Chondrocyte (in vitro differentiated cells): ENCODE measurements at places on chromosomes 2 and 18. TPM values are rescaled to one million over a fixed set of nuclear protein-coding genes. Genes with fewer than 3 reads are reported as not detected.

POMC gene
- not detected in 3 replicates for total RNA-seq

COLEC11 gene
- total RNA-seq: not detected in 3 replicates

VWA3B gene
- not detected in 3 replicates for total RNA-seq

BCS1L gene
- total RNA-seq: 24.5 to 44.9 TPM (median 30.0 TPM) in 3 replicates

CIB4 gene
- not detected in 3 replicates for total RNA-seq

HAT1 gene
- 37.9 to 64.0 TPM (median 38.1 TPM) in 3 replicates for total RNA-seq

UPP2 gene
- 0.60 TPM in 1 of 3 replicates, not detected in the others for total RNA-seq

DYNAP gene
- not detected in 3 replicates for total RNA-seq

HOXD13 gene
- total RNA-seq: not detected in 3 replicates

ARHGAP15 gene
- 0.36 to 0.42 TPM in 2 of 3 replicates, not detected in the other for total RNA-seq

ZNF236 gene
- total RNA-seq: 14.3 to 20.2 TPM (median 16.1 TPM) in 3 replicates

GPR17 gene
- total RNA-seq: not detected in 3 replicates

DNA sequence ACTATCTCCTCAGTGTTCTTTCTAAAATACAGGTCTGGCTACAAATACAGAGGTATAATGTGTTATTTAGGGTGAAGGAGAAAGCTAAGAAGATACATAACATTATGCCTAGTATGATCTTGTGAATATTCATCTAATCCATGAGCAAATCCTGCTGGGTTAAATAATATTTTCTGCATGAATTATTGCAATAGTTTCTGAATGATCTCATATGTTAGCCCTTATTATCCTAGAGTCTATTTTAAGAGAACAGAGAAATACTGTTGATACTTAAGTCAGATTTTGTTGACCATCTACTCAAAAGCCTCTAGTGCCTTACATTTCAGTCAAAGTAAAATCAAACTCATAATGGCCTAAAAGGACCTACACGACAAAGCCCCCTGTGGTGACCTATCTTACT is 382.3 kb downstream of the FIGN start:
- peaks cover 48% of the 10 kb centered on the region for H3K4me1 ChIP-seq
- no peaks in the 10 kb centered on the region for H3K27me3 ChIP-seq
- no peak for DNase-seq
- no peak overlapping the region for H3K4me3 ChIP-seq
- no peak overlapping the region for H3K27ac ChIP-seq

DNA sequence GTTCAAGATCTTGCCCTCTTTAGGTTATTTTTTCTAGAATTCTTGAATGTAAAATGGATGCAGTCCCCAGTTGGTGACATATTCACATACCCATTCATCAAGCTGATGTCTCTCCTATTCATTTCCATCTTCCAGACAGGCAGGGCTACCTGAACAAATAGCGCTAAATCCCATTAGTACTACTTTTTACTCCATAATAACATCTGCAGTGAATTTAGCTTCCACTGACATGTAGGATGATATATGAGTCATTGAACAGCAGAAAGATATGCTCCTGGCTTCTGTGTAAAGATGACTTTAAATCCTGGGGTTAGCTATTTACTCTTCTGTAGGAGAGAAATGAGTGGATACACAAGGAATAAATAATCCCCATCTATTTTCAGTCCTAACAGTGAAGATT is 194.7 kb downstream of the RND3 start:
- H3K4me1 ChIP-seq: no peaks in the 10 kb centered on the region
- H3K36me3 ChIP-seq: no peaks in the 10 kb centered on the region
- H3K27me3 ChIP-seq: no peaks in the 10 kb centered on the region
- DNase-seq: no peak
- H3K27ac ChIP-seq: no peak overlapping the region
- H3K4me3 ChIP-seq: no peak overlapping the region

- peaks cover 25% of the 10 kb centered on the region for H3K4me1 ChIP-seq
- H3K36me3 ChIP-seq: peaks cover 50% of the 10 kb centered on the region
- H3K4me3 ChIP-seq: no peak overlapping the region
Measured at GRCh38 chr2:232569541-232569940, 19.1 kb downstream of the EIF4E2 start.

GRCh38 chr18:5900262-5900661 is 4.9 kb upstream of the TMEM200C start:
- H3K27ac ChIP-seq: no peak overlapping the region
- peaks cover 14% of the 10 kb centered on the region for H3K4me1 ChIP-seq
- no peak overlapping the region for H3K4me3 ChIP-seq
- DNase-seq: no peak
- H3K36me3 ChIP-seq: no peaks in the 10 kb centered on the region
- no peaks in the 10 kb centered on the region for H3K27me3 ChIP-seq

DNA sequence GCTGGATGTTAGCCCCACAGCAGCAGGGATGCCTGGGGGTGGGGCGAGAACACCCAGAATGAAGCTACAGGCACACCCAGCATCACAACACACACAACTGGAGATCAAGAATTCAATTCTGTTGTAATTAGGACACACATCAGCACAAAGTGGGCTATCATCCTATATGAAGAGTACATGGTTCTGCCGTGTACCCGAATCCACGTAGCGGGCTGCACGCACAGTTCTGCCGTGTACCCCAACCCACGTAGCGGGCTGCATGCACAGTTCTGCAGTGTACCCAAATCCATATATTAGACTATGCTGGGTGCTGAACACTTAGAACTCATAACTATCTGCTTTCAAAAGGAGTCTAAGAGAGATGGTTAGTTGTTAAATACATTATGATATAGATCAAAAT is 86.5 kb downstream of the EIPR1 start:
- H3K27me3 ChIP-seq: no peaks in the 10 kb centered on the region
- no peak overlapping the region for H3K27ac ChIP-seq
- H3K4me3 ChIP-seq: no peak overlapping the region
- H3K36me3 ChIP-seq: no peaks in the 10 kb centered on the region
- H3K4me1 ChIP-seq: no peaks in the 10 kb centered on the region
- no peak for DNase-seq

GRCh38 chr2:172288603-172289002 is 138.8 kb upstream of the ITGA6 start:
- no peaks in the 10 kb centered on the region for H3K27me3 ChIP-seq
- DNase-seq: no peak
- no peak overlapping the region for H3K4me3 ChIP-seq
- H3K4me1 ChIP-seq: peaks cover 17% of the 10 kb centered on the region
- H3K36me3 ChIP-seq: no peaks in the 10 kb centered on the region
- no peak overlapping the region for H3K27ac ChIP-seq

DNA sequence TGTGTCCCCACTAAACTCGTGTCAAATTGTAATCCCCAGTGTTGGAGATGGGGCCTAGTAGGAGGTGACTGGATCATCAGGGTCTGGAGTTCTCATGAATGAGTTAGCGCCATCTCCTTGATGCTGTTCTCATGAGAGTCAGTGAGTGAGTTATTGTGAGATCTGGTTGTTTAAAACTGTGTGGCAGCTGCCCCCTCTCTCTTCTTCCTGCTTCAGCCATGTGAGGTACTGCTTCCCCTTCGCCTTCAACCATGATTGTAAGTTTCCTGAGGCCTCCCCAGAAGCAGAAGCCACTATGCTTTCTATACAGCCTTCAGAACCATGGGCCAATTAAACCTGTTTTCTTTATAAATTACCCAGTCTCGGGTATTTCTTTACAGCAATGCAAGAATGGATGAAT is 50.4 kb downstream of the AP1S3 start:
- no peak overlapping the region for H3K4me3 ChIP-seq
- peaks cover 5% of the 10 kb centered on the region for H3K36me3 ChIP-seq
- H3K27me3 ChIP-seq: no peaks in the 10 kb centered on the region
- no peak overlapping the region for H3K27ac ChIP-seq
- peaks cover 4% of the 10 kb centered on the region for H3K4me1 ChIP-seq

DNA sequence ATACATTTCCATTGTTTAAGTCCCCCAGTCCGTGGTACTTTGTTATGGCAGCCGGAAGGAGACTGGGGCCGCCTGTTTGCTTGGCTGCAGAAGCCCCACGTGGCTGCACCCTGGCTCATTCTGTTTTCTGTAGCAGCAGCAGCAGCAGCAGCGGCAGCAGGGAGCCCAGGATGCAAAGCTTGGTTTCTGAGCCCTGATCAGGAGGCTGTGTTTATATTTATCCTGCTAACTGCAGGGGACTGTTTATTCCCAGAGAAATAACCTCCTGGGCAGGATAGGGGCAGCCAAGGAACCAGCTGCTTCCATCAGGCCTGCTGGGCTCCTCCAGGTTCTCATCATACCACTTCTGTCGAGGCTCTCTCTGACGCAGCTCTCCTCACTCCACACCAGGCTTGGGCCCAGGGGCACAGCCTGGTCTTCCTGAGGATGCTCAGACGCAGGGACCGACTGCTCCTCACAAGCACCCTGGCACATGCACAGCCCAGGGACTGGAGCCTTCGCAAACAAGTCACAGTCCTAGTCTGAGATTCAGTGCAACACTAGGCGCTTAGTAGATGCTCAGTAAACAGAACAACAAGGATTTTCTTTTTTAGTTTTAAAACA is 139.0 kb downstream of the MSH2 start:
- no peak overlapping the region for H3K27ac ChIP-seq
- no peaks in the 10 kb centered on the region for H3K36me3 ChIP-seq
- H3K4me3 ChIP-seq: no peak overlapping the region
- no peak for DNase-seq
- peaks cover 20% of the 10 kb centered on the region for H3K27me3 ChIP-seq

DNA sequence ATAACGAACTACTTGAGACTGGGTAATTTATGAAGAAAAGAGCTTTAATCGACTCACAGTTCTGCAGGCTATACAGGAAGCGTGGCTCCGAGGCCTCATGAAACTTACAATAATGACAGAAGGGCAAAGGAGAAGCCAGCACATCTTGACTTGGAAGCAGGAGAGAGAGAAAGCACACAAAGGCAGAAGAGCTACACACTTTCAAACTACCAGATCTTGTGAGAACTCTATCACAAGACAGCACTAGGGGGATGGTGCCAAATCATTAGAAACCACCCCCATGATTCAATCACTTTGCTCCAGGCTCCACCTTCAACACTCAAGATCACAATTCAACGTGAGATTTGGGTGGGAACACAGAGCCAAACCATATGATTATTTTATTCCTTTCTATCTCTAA is 655.9 kb upstream of the SYT4 start:
- no peak for DNase-seq
- H3K27me3 ChIP-seq: no peaks in the 10 kb centered on the region
- H3K36me3 ChIP-seq: no peaks in the 10 kb centered on the region
- no peak overlapping the region for H3K27ac ChIP-seq

GRCh38 chr2:112767693-112768330 is 3.4 kb upstream of the CKAP2L start:
- no peak overlapping the region for H3K4me3 ChIP-seq
- H3K4me1 ChIP-seq: peaks cover 23% of the 10 kb centered on the region
- no peaks in the 10 kb centered on the region for H3K27me3 ChIP-seq
- no peak for DNase-seq
- H3K36me3 ChIP-seq: no peaks in the 10 kb centered on the region

DNA sequence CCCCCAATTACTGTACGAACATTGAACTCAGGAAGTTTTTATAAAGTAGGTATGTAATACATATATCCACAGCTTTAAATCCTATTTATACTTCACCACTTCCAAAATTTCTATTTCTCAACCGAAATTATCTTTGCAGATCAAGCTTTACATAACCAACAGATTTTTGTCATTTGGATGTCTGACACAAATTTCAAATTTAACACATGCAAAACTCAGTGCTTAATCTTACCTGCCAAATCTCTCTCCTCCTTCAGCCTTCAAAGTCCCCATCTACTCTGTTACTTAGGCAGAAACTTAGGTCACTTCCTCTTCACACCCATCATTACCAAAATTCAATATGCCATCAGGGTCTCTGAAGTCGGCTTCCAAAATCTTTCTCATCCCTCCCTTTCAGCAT is 990.1 kb upstream of the NRXN1 start:
- no peak overlapping the region for H3K4me3 ChIP-seq
- H3K27ac ChIP-seq: no peak overlapping the region
- DNase-seq: no peak
- no peaks in the 10 kb centered on the region for H3K36me3 ChIP-seq

DNA sequence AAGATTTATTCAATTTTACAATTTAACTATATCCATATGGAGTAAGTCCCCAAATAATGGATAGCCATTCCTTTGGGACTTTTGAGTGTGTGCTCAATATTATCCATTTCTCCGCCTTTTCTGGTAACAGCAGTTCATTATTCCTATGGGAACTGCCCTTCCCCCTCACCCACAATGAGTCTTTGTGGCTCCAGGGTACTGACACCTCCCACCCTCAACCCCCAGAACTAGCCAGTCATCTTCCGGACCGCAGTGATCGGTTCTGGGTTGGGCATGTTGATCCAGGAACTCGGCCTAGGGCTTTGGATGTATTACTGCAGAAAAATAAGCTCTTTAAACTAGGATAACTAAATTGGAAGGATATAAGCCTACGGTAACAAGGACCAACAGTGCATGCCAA is 45.4 kb upstream of the CCDC150 start:
- no peak overlapping the region for H3K27ac ChIP-seq
- no peaks in the 10 kb centered on the region for H3K36me3 ChIP-seq
- peak overlapping the region; percentile 76 for H3K4me3 ChIP-seq
- H3K4me1 ChIP-seq: peaks cover 44% of the 10 kb centered on the region

GRCh38 chr2:214839464-214839863 is 30.0 kb upstream of the BARD1 start:
- no peak overlapping the region for H3K4me3 ChIP-seq
- no peaks in the 10 kb centered on the region for H3K27me3 ChIP-seq
- peaks cover 12% of the 10 kb centered on the region for H3K4me1 ChIP-seq
- no peak for DNase-seq
- no peaks in the 10 kb centered on the region for H3K36me3 ChIP-seq

- no peak overlapping the region for H3K4me3 ChIP-seq
- no peak for DNase-seq
- no peaks in the 10 kb centered on the region for H3K36me3 ChIP-seq
- peaks cover 9% of the 10 kb centered on the region for H3K27me3 ChIP-seq
- no peak overlapping the region for H3K27ac ChIP-seq
Measured at GRCh38 chr2:86781363-86781762, 9.3 kb downstream of the CD8A start.

GRCh38 chr18:76432274-76432755 is 62.7 kb downstream of the ZNF516 start:
- no peaks in the 10 kb centered on the region for H3K27me3 ChIP-seq
- H3K4me1 ChIP-seq: peaks cover 12% of the 10 kb centered on the region
- H3K27ac ChIP-seq: no peak overlapping the region
- H3K4me3 ChIP-seq: no peak overlapping the region

- no peak for DNase-seq
- H3K36me3 ChIP-seq: peaks cover 12% of the 10 kb centered on the region
- H3K27ac ChIP-seq: no peak overlapping the region
- peaks cover 84% of the 10 kb centered on the region for H3K27me3 ChIP-seq
- no peak overlapping the region for H3K4me3 ChIP-seq
Measured at GRCh38 chr2:176137906-176138305, 8.4 kb downstream of the HOXD8 start.

DNA sequence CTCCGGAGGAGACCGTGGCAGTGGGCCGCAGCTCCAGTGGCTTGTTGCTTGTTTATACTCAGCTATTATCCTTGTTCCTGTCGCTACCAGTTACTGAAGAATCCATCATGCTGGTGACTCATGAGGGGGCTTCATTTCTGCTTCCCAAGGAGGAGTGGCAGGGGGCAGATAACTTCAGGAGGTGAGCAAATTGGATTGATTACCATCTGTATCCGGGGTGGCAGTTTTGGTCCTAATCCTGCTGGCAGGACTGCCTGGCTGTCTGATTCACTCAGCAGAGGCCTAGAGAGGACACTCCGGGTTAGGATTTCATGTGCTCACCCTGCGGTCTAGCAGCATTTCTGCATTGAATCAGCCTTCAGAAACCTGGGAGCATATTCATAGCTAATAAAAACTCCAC is 230.0 kb downstream of the ACTR3 start:
- no peak overlapping the region for H3K27ac ChIP-seq
- H3K4me3 ChIP-seq: no peak overlapping the region
- no peaks in the 10 kb centered on the region for H3K36me3 ChIP-seq
- peaks cover 6% of the 10 kb centered on the region for H3K27me3 ChIP-seq
- no peak for DNase-seq
- H3K4me1 ChIP-seq: no peaks in the 10 kb centered on the region

GRCh38 chr2:66362701-66363100 is 72.2 kb upstream of the MEIS1 start:
- peaks cover 8% of the 10 kb centered on the region for H3K4me1 ChIP-seq
